G401 (cell line): ENCODE measurements at places on chromosomes 11 and 22. TPM values are rescaled to one million over a fixed set of nuclear protein-coding genes. Genes with fewer than 3 reads are reported as not detected.

- DNase-seq, result no peak
Observed at GRCh38 chr11:76800466-76801200, 17.5 kb downstream of the TSKU start.

Gene HTR3B
- not detected in 2 replicates for total RNA-seq

DNA sequence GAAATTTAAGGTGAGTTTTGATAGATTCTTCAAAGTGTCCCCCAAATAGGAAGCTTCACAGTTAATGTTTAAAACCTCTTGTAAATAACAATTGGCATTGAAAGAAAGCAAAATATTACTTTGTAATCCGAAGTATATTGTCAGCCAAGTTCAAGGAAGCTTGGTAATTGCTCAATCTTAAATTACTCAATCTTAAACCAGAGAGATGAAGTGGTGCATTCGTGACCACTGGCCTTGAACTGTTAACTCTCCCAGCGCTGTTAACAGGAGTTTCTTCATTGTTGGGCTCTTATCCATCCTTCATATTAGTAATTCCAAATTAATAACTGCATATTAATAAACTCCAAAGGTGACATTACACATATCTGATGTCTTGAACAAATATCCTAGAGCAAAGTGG lies 20.6 kb upstream of the FDX1 start:
- DNase-seq, result no peak

DNA sequence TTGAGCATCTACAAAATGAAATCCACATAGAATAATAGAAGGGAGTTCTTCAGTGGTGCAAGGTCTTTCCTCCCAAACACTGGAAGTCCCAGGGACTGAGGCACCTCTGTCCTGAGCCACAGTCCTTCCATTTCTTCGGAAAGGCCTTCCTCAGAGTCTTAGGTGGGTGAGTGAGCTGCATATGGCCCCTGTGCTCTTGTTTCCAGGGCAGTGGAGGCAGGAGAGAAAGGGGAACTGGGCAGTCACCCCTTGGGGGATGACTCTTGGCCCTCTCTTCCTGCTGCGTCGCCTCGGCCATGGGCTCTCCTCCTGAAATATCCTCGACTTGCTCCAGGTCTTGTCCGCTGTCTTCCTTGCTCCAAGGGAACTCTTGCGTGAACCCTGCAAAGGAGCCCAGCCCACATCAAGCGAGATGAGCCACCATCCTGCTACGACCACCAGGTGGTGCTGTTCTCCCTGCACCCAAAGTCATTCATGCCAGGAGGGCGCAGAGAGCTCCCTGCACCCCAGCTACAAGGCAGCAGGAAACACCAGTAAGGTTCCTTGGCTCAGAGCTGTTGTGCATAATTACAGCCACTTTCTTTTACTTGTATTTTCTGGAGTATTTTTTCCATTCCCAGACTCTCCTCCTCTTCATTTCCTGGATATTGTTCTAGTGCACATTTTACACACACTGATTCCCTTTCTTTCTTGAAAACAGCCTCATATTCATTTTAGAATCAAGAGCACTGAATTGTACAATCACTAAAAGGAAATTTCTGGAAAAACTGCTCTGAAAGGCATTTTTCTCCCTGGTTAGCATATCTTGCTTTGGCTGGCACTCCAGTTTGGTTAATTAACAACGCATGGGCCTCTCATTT lies 397.8 kb downstream of the OPCML start:
- DNase-seq, result peak; percentile 49

DNA sequence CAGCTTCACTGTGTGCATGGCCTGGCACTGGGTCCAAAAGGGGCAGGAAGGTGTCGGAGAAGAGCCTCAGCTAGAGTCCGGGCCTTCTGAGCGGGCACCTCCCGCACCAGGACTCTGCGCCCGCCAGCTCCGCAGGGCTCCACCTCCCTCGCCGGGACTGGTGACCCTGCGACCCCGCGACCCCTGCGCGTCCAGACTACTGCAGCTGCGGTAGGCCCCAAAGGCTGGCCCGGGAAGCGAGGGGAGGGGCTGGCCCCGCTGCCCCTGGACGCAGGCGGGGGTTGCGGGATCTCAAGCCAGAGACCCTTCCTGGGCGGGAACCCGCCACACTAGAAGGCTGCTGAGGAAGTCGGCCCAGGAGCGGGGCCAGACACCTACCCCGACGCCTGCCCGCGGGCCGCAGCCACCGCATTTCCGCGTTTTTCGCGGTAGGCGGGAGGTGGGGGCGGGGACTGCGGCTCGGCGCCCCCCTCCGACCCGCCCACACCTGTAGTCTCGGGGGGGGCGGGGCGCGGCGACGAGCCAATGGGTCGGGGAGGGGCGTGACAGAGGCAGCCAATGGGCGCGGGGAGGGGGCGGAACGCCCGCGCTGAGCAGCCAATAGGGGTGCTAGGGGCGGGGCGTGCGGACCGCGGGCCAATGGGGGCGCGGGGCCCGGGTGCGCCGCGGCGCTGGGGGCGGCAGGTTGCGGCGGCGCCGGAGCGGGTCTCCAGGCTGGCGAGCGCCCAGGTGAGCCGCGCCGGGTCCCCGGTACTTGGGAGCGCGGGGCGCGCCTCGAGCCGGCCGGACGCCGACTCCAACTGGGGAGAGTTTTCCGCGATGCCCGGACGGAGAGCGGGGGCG lies at the start of the genes LMNTD2 and RASSF7:
Gene LMNTD2 (minus strand): TSS at position 434 of the 843 bp plus-strand sequence. CDS start 22 bp downstream, at position 412.
Gene RASSF7 (plus strand): TSS at position 666 of the 843 bp plus-strand sequence. CDS start 799 bp downstream, outside the sequence.
- peak; percentile 88 for DNase-seq

DNA sequence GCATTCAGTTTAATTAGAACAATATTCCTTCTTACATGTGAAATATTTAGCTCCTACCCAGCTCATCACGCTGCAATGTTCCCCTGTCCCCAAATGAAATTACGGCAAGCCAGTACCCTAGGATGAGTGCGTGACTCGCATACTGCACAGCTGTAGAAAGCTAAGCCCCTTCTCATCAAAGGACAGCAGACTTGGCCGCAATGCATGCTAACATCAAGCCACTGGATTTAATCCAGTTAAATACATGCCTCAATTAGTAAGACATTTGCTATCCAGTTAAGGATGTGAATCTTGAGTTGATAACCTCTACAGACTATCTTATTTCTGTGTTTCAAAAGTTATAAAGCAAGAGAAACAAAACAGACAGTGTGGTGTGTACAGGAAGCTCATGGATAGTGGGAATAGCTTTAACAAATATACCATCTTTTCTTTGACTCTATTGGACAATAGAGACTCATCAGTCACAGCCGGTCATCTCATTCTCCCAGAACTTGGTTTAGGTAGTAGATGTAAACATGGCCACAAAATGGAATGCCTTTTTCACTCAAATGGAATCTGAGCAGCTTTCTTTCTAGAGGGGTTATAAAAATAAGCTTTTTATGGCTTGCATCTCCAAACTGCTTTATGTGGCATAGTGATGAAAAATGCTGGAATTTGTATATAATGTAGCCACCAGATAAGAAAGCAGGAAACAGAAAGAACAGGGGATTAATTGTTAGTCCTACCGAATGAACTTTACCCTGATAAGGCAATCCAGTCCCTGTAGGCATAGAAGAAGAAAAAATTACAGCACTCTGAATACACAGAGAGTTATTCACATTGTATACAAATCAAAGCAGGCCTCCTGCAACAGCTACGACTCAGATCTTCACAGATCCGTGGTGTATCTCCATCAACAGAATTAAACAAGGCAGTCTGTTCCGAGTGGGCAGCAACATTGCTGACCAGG lies 224.1 kb downstream of the CADM1 start:
- no peak for DNase-seq

DNA sequence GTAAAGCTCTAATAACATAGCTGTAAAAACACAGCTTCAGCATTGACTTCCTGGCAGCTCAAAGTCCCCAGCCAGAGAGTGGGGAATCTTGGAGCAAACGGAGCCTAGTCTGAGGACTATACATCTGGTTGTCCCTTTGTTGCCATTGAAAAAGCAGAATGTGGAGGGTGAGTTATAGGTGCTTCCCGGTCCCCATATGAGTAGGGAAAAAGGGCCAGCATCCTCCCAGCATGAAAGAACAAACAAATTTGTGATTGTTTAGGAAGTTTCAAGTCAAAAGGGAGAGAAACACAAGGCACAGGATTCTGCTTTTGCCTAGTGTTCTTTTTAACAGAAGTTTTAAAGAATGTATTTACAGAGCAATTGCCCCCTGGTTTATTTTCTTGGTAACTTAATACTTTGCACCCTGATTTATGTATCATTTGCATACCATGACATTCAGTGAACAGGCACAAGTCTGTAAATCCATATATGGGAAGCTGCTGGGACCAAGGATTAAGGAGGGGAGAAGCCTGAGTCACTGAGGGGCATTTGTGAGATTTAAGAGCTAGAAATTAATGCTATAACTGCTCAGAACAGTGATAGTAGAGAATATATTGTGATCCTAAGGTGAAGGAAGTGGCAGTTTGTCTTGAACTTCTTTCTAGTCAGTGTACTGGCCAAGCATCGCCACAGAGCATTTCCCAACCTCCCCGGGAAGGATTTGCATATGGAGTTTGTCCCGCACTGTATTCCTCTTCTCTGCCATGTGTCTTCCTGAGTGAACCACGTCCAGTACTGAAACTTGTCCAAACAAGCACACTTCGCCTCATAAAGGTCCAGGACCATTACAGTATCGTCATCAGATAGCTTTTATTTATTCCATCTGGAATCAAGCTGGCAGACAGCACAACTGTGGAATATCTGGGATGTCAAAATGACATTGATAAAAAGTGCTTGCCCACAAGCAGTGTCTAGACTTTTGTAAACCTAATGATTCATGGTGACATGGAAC lies 103.0 kb downstream of the DBX1 start:
- DNase-seq, result no peak

DNA sequence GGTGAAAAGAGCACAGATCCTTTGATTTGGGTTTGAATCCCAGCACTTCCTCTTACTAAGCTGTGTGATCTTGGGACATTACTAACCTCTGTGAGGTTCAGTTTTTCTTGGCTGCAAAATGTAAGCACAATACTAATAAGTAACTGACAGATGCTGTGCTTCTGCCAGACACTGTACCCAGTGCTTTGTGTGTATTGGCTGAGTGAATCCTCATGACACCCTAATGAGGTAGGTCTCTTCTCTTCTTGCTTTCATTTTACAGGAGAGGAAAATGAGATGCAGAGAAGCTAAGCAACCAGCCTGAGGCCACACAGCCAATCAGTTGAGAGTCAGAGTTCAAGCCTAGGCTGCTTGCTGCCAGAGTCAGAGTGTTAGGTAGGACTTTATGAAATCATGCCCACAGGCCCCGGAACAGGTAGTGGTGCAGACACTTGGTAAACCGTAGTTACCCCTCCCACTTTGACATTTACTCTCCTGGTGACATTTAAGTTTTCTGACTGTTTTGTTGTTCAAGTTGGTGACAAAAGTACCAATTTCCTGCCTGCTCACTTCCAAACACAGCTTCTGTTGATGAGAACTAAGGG lies 21.2 kb downstream of the PTPRJ start:
- DNase-seq, result no peak

- DNase-seq, result peak; percentile 59
Observed at GRCh38 chr11:57566005-57566904, 1.2 kb downstream of the UBE2L6 start.

Gene TNNT3
- total RNA-seq, result not detected in 2 replicates

- no peak for DNase-seq
Observed at GRCh38 chr11:78853521-78853920, 278.9 kb upstream of the NARS2 start.

- DNase-seq, result peak; percentile 99
Observed at GRCh38 chr22:29344137-29344536, 28.6 kb upstream of the RASL10A start.
